Colonic mucosa (tissue), 4 donors: ENCODE measurements at places on chromosomes 4 and X.
A peak's percentile ranks its signal among the peaks of the same experiment; 100 is the strongest.

DNA sequence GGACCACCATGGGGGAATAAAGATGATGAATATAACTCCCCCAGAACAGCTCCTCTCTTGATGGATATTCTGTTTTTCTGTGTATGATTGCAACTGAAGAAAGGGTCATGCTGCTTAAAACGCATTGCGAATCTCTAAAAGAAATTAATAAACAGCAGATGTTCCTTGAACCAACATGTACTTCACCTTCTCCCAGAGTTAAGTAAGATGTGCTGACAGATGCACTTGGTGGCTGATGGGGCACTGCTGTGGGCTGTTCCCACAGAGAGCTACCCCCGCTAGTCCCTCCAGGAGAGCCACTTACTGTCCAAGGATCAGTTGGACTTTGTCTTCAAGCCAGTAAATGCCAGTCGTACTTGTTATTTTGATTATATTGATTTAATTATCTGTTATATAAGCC lies 26.3 kb upstream of the C4orf54 start:
- no peak for DNase-seq

DNA sequence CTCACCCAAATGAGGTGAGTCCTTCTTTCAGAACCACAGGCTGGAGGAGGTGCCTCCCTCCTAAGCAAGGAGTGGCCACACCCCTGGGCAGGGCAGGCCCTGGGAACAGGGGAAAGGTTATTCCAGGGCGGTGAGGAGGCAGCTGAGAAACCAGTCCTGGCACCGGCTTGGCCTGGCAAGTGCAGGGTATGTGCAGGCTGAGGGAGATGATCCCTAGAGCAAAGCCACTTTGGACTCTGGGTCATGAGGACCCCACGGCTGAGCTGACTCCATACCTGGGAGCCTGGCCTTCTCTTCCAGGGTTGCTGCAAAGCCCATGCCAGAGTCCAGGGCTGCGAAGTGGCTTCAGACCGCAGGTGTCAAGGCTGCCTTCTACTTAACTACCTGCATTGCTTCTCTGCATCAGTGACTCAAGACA lies 49.5 kb upstream of the HELT start:
- peak; percentile 91 for DNase-seq

DNA sequence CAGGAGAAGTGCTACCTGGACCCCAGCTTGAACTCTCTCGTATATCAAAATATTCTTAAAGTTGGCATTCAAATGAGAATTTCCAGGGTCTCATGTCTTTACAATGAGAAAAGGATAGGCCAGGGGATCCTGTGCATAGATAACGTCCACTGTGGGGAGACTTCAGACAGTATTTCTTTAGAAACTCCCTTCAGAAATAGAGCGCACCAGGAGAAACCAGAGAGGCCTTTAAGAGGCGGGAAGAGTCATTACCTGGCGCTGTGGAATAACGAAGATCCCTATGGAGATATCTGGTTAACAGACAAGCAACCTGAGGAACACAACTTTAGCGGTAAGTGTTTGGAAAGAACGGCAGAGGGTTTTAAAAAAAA lies 600 bp downstream of the RADX start:
- no peak for DNase-seq

DNA sequence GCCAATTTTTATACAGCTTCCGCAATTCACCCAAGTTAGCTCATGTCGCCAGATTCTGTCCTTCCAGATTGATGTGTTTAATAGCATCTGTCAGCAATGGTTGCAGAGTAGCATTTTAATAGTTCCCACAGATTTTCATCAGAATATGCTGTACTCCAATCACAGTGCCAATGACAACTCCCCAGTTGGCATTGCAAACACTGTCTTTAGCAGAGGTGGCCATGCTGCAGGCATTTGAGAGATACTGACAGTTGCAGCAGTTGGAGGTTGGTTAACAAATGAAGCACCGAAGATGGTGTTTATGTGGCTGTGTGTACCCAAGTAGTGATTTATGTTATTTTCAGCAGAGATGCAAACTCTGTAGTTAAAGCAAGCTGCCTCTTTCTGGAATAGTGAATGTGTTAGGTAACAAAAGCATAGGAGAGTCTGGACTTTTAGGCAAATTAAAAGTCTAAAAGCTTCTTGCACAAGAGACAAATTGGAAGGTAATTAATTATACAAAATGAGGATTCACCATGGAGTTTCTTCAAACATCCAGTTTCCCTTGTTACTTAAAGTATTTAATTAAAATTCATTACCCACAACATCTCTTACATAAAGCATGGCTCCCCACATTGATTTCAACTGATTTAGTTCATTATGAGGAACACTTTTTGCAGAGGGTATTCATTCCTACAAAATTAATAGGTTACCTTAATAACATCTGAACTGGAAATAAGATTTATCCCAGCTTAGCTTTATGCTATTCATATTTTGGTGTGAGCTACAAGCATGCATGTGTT lies 65.2 kb downstream of the PARM1 start:
- DNase-seq = no peak

- no peak for DNase-seq
These were observed 191.8 kb upstream of the PSAPL1 start for GRCh38 chr4:7626531-7626930.

DNA sequence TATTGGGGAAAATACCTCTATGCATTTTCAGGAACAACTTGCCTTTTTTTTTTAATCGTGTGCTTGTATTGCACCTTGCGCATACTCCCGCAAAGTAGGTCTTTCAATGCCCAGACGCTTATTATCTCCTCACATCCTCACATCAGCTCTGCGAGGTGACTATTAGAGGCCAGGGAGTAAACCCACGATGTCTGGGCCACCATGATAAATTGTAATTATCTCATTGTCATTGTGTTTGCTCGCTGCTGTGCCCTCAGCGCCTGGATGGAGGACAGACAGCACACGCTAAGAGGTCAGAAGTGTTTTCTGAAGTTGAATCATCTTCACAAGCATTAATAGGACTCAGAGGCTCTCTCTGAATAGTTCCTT lies 1.0 kb upstream of the RELL1 start:
- DNase-seq = no peak

GRCh38 chr4:165864271-165864670 lies 8.8 kb upstream of the TLL1 start:
- DNase-seq = no peak

GRCh38 chrX:109704563-109704962 lies 28.5 kb downstream of the ACSL4 start:
- DNase-seq = no peak

- DNase-seq = no peak
These were observed 214.8 kb downstream of the SLC4A4 start for GRCh38 chr4:71553605-71554004.

- no peak for DNase-seq
These were observed 598.0 kb upstream of the AADAT start for GRCh38 chr4:170687751-170688150.

DNA sequence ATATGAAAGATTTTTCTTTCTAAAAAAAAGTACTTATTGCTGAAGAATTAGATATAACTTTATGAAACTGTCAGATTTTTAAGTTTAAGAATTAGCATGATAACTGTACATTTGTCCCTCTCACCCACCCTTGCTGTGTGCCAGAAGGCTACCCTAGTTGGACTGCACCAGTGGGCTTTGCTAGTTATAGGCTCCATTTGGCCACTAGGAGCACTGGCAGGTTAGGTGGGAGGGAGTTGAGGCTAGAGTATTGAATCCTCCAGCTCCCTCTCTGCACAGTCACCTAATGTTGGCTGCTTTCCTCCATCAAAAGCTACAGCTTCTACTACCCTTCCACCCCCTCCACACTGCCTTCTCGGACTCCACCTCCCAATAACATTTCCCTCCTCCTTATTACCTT lies 84.2 kb downstream of the TASL start:
- DNase-seq = no peak

DNA sequence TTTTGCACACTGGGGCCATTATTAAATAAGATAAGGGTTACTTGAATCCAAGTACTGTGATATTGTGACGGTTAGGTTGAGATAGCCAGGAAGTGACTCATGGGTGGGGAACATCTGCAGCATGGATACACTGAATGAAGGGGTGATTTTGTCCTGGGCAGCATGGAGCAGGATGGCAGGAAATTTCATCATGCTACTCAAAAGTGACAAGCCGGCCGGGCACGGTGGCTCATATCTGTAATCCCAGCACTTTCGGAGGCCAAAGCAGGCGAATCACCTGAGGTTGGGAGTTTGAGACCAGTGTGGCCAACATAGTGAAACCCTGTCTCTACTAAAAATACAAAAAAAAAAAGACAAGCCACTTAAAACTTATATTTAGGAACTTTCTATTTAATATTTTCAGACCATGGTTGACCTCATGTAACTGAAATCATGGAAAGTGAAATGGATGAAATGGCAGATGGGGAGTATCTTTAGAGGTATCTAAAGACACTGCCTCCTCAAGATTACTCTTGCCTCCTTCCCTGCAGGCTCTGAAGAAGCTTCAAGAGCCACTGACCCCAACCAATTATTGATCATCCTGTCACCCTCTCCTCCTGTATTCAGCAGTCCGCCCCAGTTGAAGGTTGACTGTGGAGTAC lies 3.9 kb upstream of the TRIM60 start:
- no peak for DNase-seq

DNA sequence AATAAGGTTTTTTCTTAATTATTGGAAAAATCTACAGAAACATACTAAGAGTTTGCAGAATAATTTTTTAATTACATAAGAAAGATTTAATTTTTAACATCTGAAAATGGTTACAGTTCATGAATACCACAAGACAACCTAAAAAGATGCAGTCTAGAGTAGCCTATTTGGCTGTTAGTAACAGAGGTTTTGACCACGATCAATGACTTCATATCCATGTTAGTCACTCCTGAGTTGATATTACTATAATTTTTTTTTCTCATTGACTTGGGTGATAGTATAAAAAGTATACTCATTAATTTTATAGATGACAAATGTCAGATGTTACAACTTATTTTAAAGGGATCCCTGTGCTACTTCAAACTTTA lies 272.5 kb downstream of the DCTD start:
- no peak for DNase-seq

GRCh38 chr4:122591196-122591595 lies 29.7 kb downstream of the IL21 start:
- no peak for DNase-seq

- no peak for DNase-seq
These were observed 150.6 kb downstream of the CEP135 start for GRCh38 chr4:56099378-56099786.

DNA sequence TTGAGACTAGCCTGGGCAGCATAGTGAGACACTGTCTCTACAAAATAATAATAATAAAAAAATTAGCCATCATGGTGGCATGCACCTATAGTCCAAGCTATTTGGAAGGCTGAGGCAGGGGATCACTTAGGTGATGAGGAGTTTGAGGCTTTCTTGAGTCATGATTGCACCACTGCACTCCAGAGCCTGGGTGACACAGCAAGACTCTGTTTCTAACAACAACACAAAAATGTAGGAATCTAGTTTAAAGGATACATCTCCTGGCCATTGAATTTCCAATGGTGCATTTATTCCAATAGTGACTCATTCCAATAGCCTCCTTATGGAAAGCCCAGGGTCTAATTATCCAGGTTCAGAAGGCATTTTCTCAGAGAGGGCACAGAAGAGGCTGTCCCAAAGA lies 21.9 kb upstream of the HERC6 start:
- DNase-seq = no peak

DNA sequence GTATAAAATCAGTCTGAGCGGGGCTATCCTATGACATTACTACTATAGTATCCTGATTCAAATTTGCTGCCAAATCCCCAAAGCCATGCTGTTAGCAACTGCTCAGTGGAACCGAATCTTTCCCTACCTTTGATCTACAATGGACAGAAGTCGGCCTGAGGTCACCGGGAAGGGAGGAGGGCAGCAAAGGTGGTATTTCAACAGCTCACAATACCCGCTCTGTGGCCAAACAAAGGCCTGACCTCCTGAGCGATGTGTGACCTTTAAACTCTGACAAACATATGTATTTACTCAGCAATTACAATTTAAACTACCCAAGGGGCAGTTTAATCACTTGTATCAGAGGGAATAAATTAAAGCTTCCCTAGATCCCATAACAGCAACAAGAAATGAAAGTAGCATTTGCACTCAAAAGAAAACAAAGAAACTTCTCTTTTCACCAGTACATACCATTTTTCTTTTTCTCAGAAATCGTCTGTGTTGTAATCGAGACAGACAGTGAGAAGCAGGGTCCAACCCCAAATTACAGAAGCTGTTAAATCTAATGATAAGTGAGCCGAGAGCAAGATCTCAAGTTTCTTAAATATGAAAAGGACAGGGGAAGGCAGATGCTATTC lies 11.6 kb upstream of the TMEM128 start:
- no peak for DNase-seq

DNA sequence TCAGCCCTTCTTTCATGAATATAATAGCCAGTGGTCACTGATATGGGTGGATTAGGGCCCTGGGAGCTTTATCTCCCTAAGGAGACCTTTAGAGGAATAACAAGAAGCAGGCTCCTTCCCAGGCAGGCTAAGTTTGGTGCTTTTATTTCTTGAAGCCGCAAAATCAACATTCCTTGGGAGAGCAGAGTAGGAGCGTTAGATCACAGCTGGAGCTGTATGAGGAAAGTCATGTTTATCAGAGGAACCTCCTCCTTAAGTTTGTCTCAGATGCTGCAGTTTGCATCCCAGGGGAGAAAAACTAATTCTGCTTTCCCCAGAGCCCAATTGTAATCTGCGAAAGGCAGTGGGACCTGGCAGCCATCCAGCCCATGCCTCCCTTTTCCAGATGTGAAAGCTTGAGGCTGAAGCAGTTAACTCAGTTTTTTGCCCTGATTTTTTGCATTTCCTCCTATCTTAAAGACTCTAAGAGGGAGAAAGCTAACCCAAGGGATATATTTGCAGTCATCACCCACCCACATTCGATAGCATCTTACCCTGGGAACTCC lies 186.0 kb upstream of the FRMPD4 start:
- DNase-seq = no peak

DNA sequence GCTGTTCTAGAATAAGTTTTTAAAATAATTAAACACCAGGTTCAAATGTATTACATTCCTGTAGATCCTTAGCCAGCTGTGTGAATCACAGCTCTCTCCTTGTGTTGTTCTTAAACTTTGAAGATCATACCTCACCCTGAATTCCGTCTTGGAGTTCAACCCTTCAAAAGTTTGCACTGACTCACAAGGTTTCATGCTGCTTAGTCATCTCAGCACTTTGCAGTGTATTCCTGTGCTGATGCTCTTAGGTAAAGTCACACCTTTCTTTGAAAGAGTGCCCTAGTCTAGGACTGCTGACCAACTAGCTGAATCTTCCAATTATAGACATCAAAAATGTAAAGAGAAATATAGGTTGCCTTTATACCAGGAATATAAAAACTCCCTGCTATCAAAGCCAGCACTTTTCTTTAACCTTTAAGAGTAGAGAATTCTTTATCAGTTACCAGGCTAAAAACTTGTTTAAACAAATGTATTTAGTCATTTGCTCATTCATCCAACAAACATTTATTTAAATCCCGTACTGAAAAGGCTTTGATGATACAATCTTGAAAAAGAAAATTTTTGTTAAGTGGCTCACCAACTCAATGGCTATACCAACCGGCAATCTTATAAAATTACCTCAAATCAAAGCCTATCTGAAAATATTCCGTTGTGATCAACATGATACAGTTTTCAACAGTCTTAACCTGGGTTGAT lies 169.7 kb downstream of the RAP1GDS1 start:
- DNase-seq = no peak

- DNase-seq = no peak
These were observed 136.0 kb upstream of the NPY2R start for GRCh38 chr4:155072417-155072816.
